Thyroid gland (tissue), 4 donors: ENCODE measurements at places on chromosomes 6 and 20.

- no peak for DNase-seq
These were observed 170.2 kb upstream of the ZNF217 start for GRCh38 chr20:53763707-53764414.

GRCh38 chr20:31990641-31991338 is 19.4 kb upstream of the CCM2L start:
- DNase-seq, result no peak

- DNase-seq, result no peak
These were observed 18.5 kb upstream of the ZC3H12D start for GRCh38 chr6:149503276-149503675.

DNA sequence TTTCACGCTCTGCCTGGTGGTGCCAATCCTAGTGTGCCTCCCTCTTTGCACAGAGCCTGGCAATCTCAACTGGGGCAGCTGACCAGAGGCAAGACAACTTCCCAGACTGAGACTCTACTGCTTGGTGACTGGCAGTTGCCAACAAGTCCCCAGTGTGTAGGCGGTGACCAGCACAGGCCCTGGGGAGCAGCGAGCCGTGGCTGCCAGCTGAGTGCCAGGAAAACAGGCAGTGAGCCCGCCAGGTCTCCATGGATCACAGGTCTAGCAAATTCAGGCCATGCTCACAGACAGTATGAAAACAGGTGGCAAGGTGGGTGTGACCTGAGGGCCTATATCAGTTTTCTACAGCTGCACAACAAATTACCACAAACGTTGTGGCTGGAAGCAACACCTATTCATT is 289.9 kb downstream of the KIF16B start:
- DNase-seq, result peak; percentile 69

- DNase-seq, result no peak
These were observed 22.4 kb downstream of the TAF4 start for GRCh38 chr20:62043131-62043914.
